ENCODE measurements at places on chromosomes 16 and 17.

DNA sequence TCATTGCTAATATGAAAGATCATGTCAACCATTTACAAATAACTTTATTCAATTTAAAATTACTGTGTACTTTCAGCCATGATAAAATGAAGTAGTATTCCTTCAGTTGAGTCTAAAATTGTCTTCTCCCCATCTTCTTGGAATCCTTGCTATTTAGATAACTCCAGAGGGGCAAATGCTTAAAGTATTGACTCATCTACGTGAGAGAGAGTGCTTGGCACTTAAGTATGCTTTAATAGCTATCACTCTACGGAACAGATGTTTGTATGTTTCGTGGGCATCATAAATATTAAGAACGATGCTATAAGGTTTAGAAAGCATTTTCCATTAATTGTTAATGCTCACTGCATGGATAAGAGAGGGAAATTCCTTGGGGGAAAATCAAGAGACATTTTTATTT is 69.3 kb upstream of the MED13 start:
- no peak for DNase-seq

GRCh38 chr16:86747761-86748160 is 169.4 kb downstream of the FOXL1 start:
- DNase-seq = no peak

- DNase-seq = no peak
Observed at GRCh38 chr16:88196471-88197400, 186.0 kb upstream of the ZNF469 start.

DNA sequence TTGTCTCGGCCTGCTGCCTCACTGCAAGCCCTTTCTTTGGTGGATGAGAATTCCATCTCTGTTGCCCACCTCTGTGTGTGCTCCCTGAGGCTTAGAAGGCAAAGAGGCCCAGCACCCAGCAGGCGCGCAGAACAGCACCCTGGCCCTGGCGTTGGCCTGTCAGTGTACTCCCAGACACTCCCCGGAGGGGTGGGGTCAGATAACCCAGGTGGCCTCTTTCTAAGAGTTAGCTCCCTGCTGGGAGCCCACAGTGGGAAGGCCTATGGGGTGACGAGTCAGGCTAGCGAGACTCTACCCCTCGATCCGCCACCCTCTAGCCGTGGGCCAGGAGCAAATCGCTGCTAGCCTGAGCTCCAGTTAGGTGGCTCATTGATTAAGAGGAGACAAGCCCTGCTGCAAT is 38.1 kb downstream of the SRL start:
- DNase-seq = no peak

GRCh38 chr17:75684249-75684648 is 17.1 kb downstream of the SAP30BP start:
- no peak for DNase-seq

DNA sequence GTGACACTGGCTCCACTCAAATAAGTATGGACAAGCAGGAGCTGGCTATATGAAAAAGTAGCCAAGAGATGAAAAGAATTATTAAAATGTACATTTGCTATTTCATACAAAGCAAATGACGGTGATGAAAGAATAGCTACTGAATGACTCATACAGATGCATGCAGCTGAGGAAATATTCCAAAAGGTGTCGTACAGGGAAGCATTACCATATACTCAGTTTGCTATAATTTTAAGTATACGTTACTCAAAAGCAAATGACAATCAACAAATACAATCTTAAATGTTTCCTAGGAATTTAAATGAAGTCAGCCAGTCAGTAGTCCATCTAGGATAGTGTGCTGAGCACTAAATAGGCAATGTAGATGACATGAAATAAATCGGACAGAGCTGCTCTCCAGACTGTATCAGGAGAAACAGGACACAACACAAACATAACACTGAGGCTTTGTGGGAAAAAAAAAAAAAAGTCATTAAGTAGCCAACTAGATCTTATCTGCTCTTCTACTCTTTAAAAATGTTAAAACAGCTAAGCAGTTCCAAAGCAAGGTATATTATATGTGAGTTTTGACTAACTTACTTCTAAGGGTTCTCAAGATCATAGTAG is 65.0 kb downstream of the NCOR1 start:
- no peak for DNase-seq

DNA sequence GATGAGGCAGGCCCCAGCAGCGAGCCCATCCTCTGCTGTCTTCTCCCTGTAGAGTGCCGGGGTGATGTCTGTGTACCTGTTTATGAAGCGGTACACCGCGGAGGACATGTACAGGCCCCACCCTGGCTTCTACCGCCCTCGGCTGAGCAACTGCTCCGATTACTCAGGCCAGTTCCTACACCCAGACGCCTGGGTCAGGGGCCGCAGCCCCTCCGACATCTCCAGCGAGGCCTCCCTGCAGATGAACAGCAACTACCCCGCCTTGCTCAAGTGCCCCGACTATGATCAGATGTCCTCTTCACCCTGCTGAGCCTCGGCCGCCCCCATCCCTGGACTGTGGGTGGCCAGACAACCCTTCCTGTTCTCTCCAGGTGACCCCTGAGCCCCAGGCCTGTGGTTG is 50.0 kb downstream of the CACNG5 start:
- no peak for DNase-seq

GRCh38 chr16:81885976-81886586 is 107.0 kb downstream of the PLCG2 start:
- DNase-seq = no peak

- DNase-seq = no peak
Observed at GRCh38 chr16:2009164-2009711, 383 bp downstream of the ZNF598 start.

- DNase-seq = no peak
Observed at GRCh38 chr17:60415146-60415545, 7.1 kb upstream of the CHCT1 start.

DNA sequence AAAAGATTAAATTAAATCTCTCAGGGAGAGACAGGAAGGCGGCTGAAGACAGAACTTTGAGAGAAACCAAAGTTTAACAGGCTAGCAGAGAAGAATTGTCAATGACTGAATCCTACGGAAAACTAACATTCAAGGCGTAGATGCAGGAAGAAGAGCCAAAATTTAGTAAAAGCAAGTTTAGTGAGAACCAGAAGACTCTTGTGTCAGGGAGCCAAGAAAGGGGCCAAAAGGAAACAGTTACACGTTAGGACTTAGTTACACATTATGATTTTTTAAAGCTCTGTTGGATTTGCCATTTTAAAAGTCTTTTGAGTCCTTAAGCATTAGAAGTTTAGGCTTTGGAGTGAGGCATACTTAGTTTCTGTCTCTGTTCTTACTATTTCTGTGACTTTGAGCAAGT is 164.6 kb downstream of the CHD9 start:
- DNase-seq = no peak
